Stimulated activated CD4-positive, alpha-beta T cell treated with anti-CD3 and anti-CD28 coated beads, Interleukin-1b, Interleukin-23, amount 100 ng/mL, for 24 hours (primary cell): ENCODE measurements at places on chromosomes 4 and X.

DNA sequence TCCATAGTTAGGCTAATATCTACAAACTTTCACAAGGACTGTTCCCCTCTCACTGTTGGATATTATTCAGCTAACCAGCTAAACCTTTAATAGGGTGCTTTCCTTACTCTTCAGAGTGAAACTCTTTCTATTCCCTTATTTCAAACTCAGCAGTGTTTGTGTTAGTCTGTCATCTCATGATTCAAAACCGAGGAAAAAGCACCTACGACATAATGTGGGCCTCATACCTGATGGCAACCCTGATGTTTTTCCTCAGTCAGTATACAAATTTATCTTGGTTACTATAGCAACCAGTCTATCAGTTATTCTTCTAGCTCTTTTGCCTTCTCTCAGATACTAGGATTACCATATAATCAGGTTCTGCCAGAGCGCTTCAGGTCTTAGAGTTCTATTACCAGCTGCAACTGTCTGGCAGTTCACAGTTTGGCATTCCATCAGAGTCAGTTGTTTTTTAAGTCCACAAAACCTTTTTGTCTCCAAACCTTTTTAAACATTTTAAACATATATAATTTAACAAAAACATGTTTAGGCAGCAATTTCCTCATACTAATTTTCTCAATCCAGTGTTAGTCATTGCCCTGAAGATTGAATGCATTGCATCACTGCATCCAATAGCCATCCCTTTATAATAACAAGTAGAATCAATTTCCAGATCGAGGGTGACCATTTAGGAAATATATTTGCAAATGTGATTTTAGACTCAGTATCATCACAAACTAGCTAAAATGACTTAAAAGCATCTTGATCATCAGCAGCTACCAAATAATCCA, 7.4 kb downstream of the WDR44 start:
- DNase-seq: no peak

DNA sequence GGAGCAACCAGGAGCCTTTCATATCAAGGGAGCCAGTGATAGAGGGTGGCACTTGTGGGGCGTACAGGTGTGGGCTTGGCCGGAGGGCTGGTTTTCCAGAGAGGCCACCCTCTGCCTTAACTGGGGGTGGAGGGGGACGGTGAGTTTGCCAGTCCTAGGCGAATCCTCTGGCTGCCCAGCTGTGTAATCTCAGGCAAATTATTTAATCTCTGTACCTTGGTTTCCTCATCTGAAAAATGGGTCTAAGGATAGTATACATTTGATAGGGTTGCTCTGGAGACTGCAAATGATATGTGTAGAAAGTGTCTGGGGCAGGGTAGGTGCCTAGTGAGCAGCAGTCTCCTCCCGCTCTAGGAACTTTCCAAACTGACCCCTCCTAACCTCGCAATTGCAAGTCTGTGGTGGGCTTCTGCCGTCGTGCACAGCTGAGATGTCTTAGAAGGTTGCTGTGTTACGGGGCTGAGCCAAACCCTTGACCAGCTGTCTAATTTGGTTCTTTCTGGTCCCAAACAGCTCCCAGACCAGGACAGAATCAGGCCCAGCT, 3.8 kb upstream of the CXCR3 start:
- no peak for DNase-seq

GRCh38 chr4:11111876-11112275, 316.8 kb downstream of the HS3ST1 start:
- no peak for DNase-seq

DNA sequence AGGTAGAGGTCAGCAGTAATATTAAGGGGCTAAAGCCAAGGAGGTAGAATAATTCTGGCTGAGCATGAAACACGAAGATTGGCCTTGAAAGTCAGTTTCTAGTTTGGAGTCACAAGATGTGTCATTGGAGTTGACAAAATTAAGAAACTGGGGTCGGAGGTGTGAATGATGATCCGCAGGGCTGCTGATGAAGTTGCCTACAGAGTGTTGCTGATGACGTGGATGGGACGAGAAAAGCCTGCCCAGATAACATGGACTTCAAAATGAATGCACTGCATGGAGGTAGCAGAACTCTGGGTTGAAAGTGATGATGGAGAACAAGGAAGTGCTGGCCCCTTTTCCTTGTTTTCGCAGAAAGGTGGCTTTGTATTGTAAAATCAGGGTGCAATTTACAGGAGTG, 60.5 kb downstream of the DTHD1 start:
- no peak for DNase-seq

- DNase-seq: no peak
These were observed 90.9 kb upstream of the LDB2 start for GRCh38 chr4:16989371-16989770.

- DNase-seq: no peak
These were observed 157.7 kb downstream of the CHIC2 start for GRCh38 chr4:53906606-53907190.
